ENCODE measurements at places on chromosomes 3 and 15. TPM values are rescaled to one million over a fixed set of nuclear protein-coding genes. Genes with fewer than 3 reads are reported as not detected.

Gene CCDC9B
- total RNA-seq = 155 TPM

Gene ZDHHC23
- 3.0 TPM for total RNA-seq

Gene EPHA3
- total RNA-seq = 3.5 TPM

Gene CPEB1
- total RNA-seq = 1.3 TPM

Gene A4GNT
- total RNA-seq = not detected

Gene GRK7
- total RNA-seq = not detected

Gene PHC3
- total RNA-seq = 40.3 TPM

All from Right ventricle myocardium superior (tissue), 1 donor.